Activated B cell treated with CpG ODN at 0.5 μM for 24 hours (primary cell): ENCODE measurements at places on chromosomes 6 and 20.

- H3K27me3 ChIP-seq = no peaks in the 10 kb centered on the region
- no peak overlapping the region for H3K4me3 ChIP-seq
- H3K36me3 ChIP-seq = peaks cover 4% of the 10 kb centered on the region
- DNase-seq = no peak
These were observed 14.9 kb upstream of the BTN1A1 start for GRCh38 chr6:26485112-26485780.

DNA sequence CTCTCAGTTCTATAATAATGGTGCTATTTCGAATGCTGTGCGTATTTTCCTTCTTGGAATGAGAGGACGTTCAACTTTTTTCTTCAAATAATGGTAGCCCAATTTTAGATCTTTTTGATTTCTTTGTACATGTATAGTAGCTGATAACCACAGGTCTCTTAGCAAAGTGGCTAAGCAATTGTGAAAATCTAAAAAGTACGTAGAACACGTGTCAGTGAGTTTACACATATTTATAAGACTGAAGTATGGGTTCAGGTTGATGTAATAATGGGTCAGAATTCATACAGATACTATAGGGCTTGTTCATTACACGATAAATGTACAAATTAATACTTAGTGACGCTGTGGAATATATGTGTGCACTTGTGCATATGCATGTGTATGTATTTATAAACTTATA lies 1.3 kb downstream of the SMIM13 start:
- H3K27me3 ChIP-seq = no peaks in the 10 kb centered on the region
- H3K36me3 ChIP-seq = peaks cover 13% of the 10 kb centered on the region
- H3K4me1 ChIP-seq = peaks cover 20% of the 10 kb centered on the region
- peak overlapping the region; percentile 94 for H3K27ac ChIP-seq

- no peak for DNase-seq
- H3K4me1 ChIP-seq = no peaks in the 10 kb centered on the region
- H3K36me3 ChIP-seq = no peaks in the 10 kb centered on the region
- H3K27ac ChIP-seq = no peak overlapping the region
- H3K27me3 ChIP-seq = peaks cover 7% of the 10 kb centered on the region
These were observed 64.5 kb downstream of the BFSP1 start for GRCh38 chr20:17466641-17467040.

GRCh38 chr20:44942264-44942973 lies 17.8 kb downstream of the TOMM34 start:
- no peaks in the 10 kb centered on the region for H3K27me3 ChIP-seq
- no peak for DNase-seq
- no peak overlapping the region for H3K4me3 ChIP-seq
- no peak overlapping the region for H3K27ac ChIP-seq
- H3K4me1 ChIP-seq = no peaks in the 10 kb centered on the region

DNA sequence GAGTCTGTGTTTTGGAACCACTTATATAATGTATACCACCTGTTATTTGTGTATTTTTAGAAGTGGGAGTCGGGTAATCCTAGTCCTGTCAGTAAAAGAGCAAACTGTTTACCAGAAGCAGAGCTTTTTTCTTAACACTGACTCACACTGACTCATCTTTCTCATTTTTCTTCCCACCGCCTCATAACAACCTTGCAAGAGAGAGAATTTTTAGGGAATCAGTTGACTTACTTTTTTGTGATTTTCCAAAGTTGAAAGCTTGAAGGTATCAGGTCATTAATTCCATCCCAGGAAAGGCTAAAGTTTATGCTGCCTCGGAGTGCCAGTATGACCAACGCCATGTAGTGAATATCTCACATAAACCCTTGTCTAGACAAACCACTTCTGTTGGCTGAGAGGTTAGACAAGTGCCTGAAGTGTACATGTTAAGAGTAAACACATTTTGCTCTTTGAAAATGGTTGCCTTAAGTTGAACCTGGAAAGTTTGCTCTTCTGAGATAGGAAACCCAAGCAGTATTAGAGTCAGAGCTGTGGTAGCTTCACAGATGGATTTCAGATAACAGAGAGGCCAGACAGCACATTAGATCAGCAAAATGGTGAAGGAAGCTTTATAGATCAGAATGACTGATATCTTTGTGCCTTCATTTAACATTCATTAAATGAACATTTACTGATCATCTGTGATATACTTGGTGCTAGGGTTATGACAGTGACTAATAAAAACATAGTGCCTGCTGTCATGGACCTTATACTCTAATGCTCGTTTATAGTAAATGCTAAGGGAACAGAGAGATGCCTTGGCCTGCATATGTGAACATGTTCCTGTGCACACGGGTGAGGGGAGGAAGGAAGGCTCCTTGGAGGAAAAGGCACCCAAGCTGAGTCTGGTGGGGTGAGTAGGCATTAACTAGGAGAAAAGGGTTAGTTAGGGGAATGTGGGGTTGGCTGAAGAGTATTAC lies 29.1 kb upstream of the PKIG start:
- no peaks in the 10 kb centered on the region for H3K36me3 ChIP-seq
- H3K4me1 ChIP-seq = no peaks in the 10 kb centered on the region
- no peak overlapping the region for H3K4me3 ChIP-seq
- DNase-seq = no peak

- DNase-seq = no peak
- no peak overlapping the region for H3K4me3 ChIP-seq
- peaks cover 20% of the 10 kb centered on the region for H3K4me1 ChIP-seq
- H3K27me3 ChIP-seq = no peaks in the 10 kb centered on the region
- no peak overlapping the region for H3K27ac ChIP-seq
These were observed 293.0 kb upstream of the PRDM1 start for GRCh38 chr6:105793130-105793529.

GRCh38 chr6:35299674-35300073 lies 2.1 kb downstream of the DEF6 start:
- H3K27ac ChIP-seq = peak overlapping the region; percentile 97
- peaks cover 25% of the 10 kb centered on the region for H3K36me3 ChIP-seq
- H3K27me3 ChIP-seq = no peaks in the 10 kb centered on the region
- H3K4me3 ChIP-seq = peak overlapping the region; percentile 85

- H3K4me1 ChIP-seq = peaks cover 11% of the 10 kb centered on the region
- H3K27me3 ChIP-seq = no peaks in the 10 kb centered on the region
- H3K36me3 ChIP-seq = peaks cover 3% of the 10 kb centered on the region
These were observed 9.7 kb upstream of the CEP43 start for GRCh38 chr6:166989427-166990032.

- no peak overlapping the region for H3K27ac ChIP-seq
- DNase-seq = no peak
- no peaks in the 10 kb centered on the region for H3K4me1 ChIP-seq
- no peaks in the 10 kb centered on the region for H3K36me3 ChIP-seq
These were observed 6.3 kb downstream of the SAMD5 start for GRCh38 chr6:147514831-147515230.

DNA sequence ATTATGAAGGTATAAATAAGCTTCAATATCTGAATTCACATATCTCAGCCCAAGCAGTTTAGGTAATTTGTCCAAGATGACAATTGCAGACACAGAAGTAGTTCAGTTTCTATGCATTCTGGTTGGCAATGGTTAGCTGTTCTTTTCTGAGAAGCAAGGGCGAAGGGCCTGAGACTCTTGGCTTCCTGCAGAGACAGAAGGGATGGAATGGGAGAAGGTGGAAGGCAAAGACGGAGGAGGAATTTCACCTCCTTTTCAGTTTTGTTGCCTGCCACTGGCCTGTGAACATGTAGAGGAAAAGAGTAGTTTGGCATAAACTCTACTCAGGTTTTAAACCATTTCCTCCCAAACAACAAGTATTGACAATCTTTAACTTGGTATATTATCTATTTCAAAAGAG lies 180.7 kb upstream of the HS3ST5 start:
- no peak for DNase-seq
- H3K4me3 ChIP-seq = no peak overlapping the region
- H3K4me1 ChIP-seq = no peaks in the 10 kb centered on the region

GRCh38 chr6:132614554-132614953 lies 9.5 kb downstream of the TAAR2 start:
- H3K27ac ChIP-seq = peak overlapping the region; percentile 11
- no peaks in the 10 kb centered on the region for H3K27me3 ChIP-seq
- peaks cover 26% of the 10 kb centered on the region for H3K4me1 ChIP-seq
- DNase-seq = no peak

- no peak for DNase-seq
- no peaks in the 10 kb centered on the region for H3K36me3 ChIP-seq
- no peak overlapping the region for H3K27ac ChIP-seq
These were observed 77.4 kb upstream of the CST7 start for GRCh38 chr20:24871480-24872213.

DNA sequence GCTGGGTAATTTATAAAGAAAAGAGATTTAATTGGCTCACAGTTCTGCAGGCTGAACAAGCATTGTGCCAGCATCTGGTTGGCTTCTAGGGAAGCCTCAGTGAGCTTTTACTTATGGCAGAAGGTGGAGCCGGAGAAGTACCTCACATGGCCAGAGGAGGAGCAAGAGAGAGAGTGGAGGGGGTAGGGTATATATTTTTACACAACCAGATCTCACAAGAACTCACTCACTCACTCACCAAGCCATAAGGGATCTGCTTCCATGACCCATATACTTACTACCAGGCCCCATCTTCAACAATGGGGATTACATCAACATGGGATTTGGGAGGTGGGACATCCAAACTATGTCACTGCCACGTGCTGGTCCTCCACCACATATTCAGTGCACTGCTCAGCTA lies 152.6 kb upstream of the PRND start:
- DNase-seq = no peak
- H3K36me3 ChIP-seq = no peaks in the 10 kb centered on the region
- no peak overlapping the region for H3K4me3 ChIP-seq
- no peaks in the 10 kb centered on the region for H3K4me1 ChIP-seq
- H3K27me3 ChIP-seq = peaks cover 16% of the 10 kb centered on the region

DNA sequence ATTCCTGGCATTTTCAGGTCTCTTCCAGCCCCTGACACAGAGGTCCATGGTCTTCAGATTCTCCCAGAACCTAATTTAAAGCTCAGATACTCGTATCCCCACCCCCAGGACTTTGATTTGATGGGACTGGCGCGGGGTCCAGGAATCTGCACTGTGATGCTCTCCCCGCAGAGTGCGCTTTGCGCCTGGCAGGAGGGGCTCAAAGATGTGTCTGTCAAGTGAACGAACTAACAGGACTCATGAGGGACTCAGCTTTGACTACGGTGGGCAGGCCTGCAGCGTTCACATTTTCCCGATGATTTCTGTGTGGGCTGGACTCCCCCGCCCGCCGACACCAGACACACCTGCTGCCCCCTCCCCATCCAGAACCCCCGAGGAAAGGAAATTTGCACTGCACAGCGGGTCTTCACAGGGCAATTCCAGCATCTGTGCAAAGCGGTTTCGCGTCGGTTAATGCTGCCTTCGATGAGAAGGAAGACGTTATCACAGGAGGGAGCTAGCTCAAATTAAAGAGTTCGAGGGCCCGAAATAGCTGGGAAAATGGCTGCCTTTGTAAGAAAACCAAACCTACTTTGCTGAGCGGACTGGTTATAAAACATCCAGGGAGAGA lies 90.2 kb downstream of the ZDHHC14 start:
- H3K4me1 ChIP-seq = peaks cover 21% of the 10 kb centered on the region
- no peaks in the 10 kb centered on the region for H3K27me3 ChIP-seq
- H3K27ac ChIP-seq = peak overlapping the region; percentile 50
- no peak overlapping the region for H3K4me3 ChIP-seq
- no peaks in the 10 kb centered on the region for H3K36me3 ChIP-seq

DNA sequence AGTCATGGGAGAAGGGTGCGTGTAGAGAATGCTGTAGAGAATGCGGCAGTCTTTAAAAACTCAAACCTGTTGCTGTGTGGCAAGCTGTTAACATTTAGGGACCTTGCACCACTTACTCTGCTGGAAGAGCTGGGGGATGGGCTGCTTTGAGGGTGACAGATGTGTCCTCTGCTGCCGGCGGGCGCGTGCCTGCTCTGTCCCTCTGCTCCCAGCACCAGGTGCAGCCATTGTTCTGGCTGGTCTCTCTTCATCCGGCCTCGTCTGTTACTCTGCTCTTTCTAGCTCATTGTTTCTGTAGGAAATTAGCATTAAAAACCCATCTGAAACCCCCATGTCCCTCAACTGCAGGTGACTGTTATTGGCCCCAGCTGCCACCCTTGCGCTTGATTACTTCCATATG lies 78.5 kb downstream of the CBFA2T2 start:
- H3K27ac ChIP-seq = peak overlapping the region; percentile 20
- no peak for DNase-seq
- peak overlapping the region; percentile 45 for H3K4me3 ChIP-seq
- no peaks in the 10 kb centered on the region for H3K36me3 ChIP-seq
- H3K27me3 ChIP-seq = no peaks in the 10 kb centered on the region
- peaks cover 40% of the 10 kb centered on the region for H3K4me1 ChIP-seq

GRCh38 chr6:157517601-157518359 lies 136.8 kb downstream of the ZDHHC14 start:
- H3K4me3 ChIP-seq = no peak overlapping the region
- peaks cover 12% of the 10 kb centered on the region for H3K4me1 ChIP-seq
- H3K36me3 ChIP-seq = no peaks in the 10 kb centered on the region
- no peaks in the 10 kb centered on the region for H3K27me3 ChIP-seq

- no peak within 1 kb of the TSS for H3K4me3 ChIP-seq
- no peaks in the 10 kb centered on the region for H3K27me3 ChIP-seq
- H3K4me1 ChIP-seq = peaks cover 39% of the 10 kb centered on the region
- no peak for DNase-seq
- no peak within 1 kb of the TSS for H3K27ac ChIP-seq
These were observed at the start of gene GTSF1L for GRCh38 chr20:43726811-43727338. Gene GTSF1L (minus strand): TSS chr20:43727002. CDS start chr20:43726694, 308 bp downstream.

DNA sequence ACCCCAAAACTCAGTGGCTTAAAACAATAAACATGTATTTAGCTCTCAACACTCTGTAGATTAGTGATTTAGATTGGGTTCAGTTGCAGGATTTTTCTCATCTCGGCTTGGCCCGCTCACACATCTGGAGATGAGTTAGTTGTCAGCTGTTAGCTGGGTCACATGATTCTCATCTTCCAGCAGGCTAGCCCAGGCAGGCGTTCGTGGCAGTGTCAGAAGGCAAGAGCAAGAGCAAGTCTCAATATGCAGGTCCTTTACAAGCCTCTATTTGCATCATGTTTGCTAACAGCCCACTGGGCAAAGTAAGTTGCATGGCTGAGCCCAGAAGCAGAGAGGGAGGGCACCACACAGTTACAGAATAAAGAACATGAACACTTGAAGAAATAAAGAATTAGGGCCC lies 83.6 kb upstream of the MYLIP start:
- no peaks in the 10 kb centered on the region for H3K27me3 ChIP-seq
- no peak overlapping the region for H3K4me3 ChIP-seq
- no peak for DNase-seq
- no peak overlapping the region for H3K27ac ChIP-seq

DNA sequence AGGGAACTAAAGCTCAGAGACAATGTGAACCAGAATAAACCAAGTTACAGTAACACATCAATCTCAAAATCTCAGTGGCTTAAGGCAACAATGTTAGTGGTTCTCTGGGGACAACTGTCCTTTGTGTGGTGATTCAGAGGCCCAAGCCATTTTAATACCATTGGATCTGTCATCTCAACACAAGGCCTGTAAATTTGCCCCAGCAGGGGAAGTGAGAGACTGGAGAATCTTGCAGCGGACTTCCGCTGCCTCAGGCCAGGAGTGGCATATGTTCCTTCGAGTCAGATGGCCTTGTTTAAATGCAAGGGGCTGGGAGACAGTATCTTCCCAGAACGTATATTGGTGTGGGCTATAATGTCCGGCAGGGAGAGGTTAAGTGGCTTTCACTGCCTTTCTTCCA lies 126.0 kb downstream of the CD83 start:
- H3K36me3 ChIP-seq = peaks cover 16% of the 10 kb centered on the region
- H3K4me3 ChIP-seq = no peak overlapping the region
- no peak overlapping the region for H3K27ac ChIP-seq
- H3K27me3 ChIP-seq = no peaks in the 10 kb centered on the region
